ENCODE measurements at places on chromosomes 11 and 22. TPM values are rescaled to one million over a fixed set of nuclear protein-coding genes. Genes with fewer than 3 reads are reported as not detected.

Gene SLC25A18
- total RNA-seq = 0.59 TPM

Gene SLC22A6
- total RNA-seq = not detected

- peak overlapping the region; percentile 79 for H3K4me3 ChIP-seq
- no peaks in the 10 kb centered on the region for H3K27me3 ChIP-seq
- no peak for DNase-seq
- H3K36me3 ChIP-seq = peaks cover 16% of the 10 kb centered on the region
These were observed 251 bp upstream of the UQCC3 start for GRCh38 chr11:62671236-62671607.

GRCh38 chr22:30828187-30829155 is 133.8 kb downstream of the OSBP2 start:
- no peaks in the 10 kb centered on the region for H3K36me3 ChIP-seq
- H3K27me3 ChIP-seq = no peaks in the 10 kb centered on the region
- H3K27ac ChIP-seq = no peak overlapping the region

DNA sequence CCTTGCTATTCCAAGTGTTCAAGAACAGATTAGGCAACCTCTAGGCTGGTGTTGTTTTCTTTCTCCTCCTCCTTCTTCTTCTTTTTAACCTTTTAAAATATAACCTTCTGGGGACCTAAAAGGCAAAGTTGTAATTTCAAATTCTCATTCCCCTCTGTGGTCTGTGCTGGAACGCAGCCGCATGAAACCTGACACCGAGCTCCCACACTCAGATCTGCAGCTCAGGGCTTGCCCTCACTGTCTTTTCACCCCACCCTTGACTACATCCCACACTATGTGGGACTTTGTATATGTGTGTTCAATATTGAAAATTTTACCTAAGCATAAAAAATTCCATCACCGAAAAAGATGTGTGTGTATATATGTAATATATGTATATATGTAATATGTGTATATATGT is 62.0 kb upstream of the ARHGAP42 start:
- no peak overlapping the region for H3K27ac ChIP-seq
- no peaks in the 10 kb centered on the region for H3K36me3 ChIP-seq
- H3K4me3 ChIP-seq = no peak overlapping the region
- DNase-seq = no peak
